Tongue (tissue), 3 donors: ENCODE measurements at places on chromosomes 3 and 15. TPM values are rescaled to one million over a fixed set of nuclear protein-coding genes. Genes with fewer than 3 reads are reported as not detected.

The CDHR4 gene
- total RNA-seq = not detected

DNA sequence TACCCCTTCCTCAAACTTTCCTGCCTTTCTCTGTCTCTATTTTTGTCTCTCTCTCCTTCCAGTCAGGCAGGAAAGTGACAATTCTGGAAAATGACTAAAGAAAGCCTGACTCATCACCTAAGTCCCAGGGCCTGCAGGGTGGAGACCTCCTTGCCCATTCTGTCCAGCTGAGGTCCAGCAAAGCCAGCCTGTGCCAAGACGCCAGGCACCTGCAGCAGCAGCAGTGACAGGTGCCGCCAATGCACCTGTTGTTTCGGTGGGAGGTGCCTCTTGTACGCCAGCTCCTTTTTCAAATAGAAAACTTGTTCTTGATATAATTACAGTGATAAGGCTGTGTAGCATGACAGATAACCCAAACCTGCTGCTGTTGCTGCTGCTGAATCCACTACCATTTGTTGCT is 501.3 kb downstream of the NTRK3 start:
- DNase-seq = no peak

The ZNF660 gene
- 3.4 TPM for total RNA-seq

The ARHGAP31 gene
- total RNA-seq = 16.4 TPM

DNA sequence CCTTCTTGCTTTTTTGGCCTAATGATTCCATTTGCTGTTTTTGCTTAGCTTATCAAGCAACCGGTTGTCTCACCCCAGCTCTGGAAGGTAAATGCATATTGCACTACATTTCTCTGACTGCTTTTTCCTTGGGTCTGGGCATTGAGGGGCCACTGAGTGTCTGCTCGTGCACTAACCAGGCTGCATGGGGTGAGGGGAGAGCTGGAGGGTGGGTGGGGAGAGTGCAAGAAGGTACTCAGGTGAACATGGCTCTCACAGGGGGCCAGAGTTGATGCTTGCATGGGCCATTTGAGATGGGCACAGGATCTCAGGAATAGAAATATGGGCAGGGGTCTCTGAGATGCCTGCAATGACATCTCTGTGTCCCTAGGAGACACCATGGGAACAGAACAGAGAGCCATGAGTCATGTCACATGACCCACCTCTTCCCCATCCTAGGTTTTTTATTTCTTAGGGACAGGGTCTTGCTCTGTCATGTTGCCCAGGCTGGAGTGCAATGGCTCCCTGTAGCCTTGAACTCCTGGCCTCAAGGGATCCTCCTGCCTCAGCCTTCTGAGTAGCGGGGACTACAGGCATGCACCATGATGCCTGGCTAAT is 6.2 kb downstream of the ALPK3 start:
- no peak for DNase-seq

DNA sequence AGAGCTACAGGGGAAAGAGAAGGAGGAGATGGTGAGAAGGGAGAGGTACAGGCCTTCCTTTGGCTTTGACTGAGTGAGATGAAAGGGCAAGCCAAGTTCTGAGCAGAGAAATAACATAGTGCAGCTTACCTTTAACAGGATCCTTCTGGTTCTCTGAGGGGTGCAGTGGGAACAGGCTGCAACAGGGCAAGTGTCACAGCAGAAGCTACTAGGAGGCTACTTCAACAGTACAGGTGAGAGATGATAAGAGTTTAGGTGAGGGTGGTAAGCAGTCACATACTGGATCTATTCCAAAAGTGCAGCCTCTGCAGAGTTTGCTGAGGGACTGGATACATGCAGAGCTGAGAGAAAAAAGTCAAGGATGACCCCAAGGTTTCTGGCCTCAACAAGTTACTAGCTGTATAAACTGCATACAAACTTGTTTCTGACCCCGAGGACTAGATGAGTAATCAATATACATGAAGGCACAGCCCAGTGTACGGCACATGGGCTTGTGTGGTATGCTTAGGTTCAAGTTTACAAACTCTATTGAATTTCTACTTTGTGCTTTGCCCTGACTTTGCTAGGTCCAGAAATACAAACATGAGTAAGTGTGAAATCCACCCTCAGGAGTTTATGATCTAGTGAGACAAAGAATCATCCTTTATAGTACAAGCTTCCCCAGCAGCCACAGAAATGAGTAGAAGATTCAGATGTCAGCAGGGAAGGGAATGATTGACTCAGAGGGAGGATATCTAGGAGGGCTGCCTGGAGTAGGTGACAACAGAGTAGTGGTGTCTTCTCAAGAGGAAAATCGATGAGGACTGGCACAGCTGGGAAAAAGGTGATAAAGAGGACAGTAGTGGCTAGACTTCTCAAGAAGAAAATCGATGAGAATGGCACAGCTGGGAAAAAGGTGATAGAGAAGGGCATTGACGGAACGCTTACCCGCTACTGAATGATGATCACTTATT is 78.2 kb upstream of the TJP1 start:
- DNase-seq = no peak

- DNase-seq = no peak
Measured at GRCh38 chr3:103047640-103048039, 612.8 kb downstream of the ZPLD1 start.

DNA sequence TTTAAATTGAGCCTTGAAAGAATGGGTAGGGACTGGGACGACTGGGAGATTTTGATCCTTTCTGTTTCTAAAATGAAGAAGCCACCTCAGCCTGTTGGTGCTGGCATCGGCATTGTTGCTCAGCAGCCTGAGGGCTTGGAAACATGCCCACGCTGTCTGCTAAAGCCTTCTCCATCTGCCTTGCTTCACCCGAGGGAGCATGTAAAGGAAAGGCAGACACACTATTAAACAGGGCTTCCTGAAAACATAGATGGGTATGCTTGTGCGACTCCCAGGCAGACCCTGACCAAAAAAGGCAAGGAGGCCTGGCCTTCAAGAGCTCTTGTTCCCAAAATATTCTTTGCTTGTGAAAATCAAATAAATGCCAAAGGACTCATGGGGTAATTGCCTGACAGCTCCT is 84.2 kb upstream of the SLC4A7 start:
- peak; percentile 74 for DNase-seq

DNA sequence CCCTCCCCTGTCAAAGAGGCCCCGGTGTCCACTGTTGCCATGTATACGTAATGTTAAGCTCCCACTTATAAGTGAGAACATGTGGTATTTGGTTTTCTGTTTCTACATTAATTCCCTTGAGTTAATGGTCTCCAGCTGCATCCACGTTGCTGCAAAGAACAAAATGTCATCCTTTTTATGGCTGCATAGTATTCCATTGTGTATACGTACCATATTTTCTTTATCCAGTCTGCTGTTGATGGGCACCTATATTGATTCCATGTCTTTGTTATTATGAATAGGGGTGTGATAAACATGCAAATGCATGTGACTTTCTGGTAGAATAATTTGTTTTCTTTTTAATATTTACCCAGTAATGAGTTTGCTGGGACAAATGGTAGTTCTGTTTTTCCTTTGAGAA is 43.3 kb upstream of the AGTR1 start:
- DNase-seq = no peak

The DPP8 gene
- 50.0 TPM for total RNA-seq

DNA sequence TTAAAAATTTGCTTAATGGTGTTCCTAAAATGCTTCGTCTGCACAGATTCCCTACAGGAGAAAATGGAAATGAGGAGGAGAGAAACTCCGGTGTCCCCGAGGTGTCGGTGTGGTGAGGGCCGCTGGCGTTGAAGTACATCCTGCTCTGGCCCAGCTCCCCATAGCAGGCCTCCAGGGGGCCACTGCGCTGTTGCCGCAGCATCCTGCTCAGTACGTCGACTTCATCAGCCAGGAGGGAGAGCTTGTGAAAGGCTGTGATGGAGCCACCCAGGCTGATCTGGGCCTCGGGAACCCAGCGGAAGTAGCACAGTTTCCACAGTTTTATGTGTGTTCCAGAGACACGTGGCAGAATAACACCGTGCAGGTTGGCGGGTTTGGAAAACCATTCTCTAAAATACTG is 37.8 kb downstream of the FAN1 start:
- no peak for DNase-seq

DNA sequence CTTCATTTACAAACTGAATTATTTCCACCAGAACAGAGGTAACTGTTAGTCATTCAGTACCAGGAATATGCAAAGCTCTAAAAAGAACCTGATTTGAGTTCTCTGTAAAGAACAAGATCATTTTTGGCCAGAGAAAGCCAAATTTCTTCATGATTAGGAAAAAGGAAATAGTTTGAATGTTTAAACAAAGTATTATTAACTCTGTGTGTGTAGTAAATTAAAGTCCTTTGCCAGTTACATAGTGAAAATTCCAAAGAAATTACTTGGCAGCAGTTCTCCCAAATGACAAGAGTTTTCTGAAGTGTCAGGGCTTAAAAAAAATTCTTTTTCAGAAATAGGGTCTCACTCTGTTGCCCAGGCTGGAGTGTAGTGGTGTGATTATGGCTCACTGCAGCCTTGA is 24.5 kb downstream of the QTRT2 start:
- DNase-seq = no peak

- DNase-seq = peak; percentile 91
Measured at GRCh38 chr3:123652342-123652984, 67.6 kb upstream of the HACD2 start.

DNA sequence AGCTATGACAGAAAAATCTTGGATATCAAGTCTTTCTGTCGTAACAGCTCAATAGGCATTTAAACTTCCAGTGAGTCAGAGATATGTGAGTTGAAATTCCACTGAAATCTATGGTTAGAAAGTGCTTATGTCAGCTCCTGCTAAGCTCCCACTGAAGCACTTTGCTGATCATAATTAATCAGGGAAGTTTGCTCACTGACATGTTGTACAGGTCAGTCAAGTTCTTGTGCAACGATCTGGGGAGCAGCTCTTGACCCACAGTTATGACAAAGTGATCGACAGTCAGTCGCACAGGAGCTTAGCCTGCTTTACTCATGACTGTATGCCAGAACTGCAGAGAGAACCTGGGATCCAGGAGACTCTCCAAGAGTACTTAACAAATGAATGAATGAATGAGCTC is 453.5 kb downstream of the SOX2 start:
- DNase-seq = no peak

GRCh38 chr3:128489927-128490649 is 2.9 kb downstream of the GATA2 start:
- peak; percentile 42 for DNase-seq

The GPR149 gene
- total RNA-seq = 0.41 TPM
